ENCODE measurements at places on chromosomes 7 and 10.

DNA sequence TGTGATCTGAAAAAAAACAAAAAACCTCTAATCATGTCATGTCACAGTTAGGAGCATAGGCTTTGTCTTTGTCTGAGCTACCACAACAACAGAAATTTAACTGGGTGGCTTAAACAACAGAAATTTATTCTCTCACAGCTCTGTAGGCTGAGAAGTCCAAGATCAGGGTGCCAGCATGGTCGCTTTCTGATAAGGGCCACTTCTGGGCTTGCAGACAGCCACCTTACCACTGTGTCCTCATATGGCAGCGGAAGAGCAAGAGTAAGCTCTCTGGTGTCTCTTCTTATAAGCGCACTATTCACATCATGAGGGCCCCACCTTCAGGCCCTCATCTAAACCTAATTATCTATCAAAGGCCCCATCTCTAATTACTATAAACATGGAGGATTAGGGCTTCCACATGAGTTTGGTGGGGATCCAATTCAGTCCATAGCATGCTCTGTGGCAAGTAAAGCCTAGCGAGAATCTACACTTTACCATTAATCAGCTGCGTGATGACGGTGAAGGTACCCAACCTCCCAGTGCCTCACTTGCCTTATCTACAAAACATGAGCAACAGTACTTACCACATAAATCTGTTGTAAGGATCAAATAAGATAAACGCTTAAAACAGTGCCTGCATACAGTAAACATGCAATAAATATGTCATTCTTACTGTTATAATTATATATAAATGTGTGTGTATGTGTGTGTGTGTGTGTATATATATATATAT lies 17.3 kb downstream of the ZNF438 start:
- no peak for DNase-seq

- DNase-seq = peak; percentile 26
These were observed 205.0 kb downstream of the BBS9 start for GRCh38 chr7:33334349-33334748.

GRCh38 chr10:22379059-22379458 lies 33.8 kb downstream of the SPAG6 start:
- no peak for DNase-seq

DNA sequence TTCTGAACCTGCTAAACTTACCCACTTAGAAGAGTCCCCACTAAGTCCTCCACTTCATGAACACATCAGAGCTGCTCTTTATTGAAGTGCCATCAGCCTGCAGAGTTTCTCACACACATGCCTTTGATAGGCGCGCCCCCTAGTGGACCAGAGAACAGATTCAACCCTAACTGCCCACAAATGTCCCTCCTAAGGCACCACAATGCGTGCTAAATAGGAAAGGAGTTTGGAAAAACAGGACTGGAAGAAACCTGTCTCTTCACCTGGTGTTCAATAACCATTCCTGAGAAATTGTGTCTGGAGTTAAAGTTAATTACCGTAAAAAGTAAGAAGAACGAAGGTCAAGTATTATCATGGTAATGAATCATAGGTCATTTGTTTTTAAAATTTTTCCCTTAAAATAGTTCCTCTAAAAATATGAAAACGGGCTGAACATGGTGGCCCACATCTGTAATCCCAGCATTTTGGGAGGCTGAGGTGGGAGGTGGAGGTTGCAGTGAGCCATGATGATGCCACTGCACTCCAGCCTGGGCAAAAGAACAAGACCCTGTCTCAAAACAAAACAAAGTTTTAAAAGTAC lies 249.7 kb downstream of the ELMO1 start:
- DNase-seq = peak; percentile 90

GRCh38 chr10:3523309-3524050 lies 261.5 kb downstream of the KLF6 start:
- no peak for DNase-seq

- DNase-seq = peak; percentile 63
These were observed 72.7 kb downstream of the ELFN1 start for GRCh38 chr7:1742555-1743303.

GRCh38 chr10:87558333-87558732 lies 53.6 kb downstream of the MINPP1 start:
- DNase-seq = no peak

DNA sequence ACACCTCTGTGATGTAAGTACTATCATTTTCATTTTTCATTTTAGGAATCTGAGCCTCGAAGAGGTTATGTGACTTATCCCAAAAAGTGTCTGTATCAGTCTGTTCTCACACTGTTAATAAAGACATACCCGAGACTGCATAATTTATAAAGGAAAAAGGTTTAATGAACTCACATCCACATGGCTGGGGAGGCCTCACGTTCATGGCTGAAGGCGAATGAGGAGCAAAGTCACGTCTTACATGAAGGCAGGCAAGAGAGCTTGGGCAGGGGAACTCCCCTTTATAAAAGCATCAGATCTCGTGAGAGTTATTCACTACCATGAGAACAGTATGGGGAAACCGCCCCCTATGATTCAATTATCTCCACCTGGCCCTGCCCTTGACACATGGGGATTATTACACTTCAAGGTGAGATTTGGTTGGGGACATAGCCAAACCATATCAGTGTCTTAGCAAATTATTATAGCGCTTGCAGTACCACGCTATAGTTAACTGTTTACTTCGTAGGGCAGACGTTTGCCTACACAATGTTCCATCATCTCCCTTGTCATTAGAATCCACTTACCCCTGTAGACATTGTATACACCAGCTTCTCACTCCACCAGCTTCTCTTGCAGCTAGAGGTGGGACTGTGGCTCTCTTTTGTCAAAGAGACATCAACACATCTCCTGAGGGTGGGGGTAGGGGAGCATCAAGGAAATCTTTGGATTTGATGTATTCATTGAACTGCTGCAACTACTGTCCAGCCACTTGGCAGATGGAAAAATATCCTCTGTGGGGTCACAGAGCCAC lies 15.4 kb upstream of the NMT2 start:
- DNase-seq = no peak

GRCh38 chr10:123135415-123136141 lies at the start of gene HMX3:
Gene HMX3 (plus strand): TSS chr10:123135970. CDS start chr10:123136051, 81 bp downstream.
- no peak for DNase-seq

DNA sequence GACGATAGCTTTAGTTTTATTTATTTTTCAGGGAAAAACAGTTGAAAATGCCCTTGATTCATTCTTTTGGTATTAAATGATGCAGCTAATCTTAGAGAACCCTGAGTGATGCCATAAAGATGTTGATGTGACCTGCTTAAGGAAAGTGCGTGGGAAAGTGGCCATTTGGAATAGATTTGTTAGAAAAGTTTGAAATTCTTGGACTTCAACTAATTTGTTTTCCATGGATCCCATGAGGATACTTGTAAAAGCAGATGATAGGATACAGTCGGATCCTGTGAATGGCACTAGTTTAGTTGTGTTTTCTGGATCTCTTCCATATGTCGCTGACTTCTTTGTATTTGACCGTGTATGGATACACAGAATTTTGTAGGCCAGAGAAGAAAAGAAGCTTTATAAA lies 69.0 kb downstream of the SEPTIN7 start:
- peak; percentile 5 for DNase-seq

DNA sequence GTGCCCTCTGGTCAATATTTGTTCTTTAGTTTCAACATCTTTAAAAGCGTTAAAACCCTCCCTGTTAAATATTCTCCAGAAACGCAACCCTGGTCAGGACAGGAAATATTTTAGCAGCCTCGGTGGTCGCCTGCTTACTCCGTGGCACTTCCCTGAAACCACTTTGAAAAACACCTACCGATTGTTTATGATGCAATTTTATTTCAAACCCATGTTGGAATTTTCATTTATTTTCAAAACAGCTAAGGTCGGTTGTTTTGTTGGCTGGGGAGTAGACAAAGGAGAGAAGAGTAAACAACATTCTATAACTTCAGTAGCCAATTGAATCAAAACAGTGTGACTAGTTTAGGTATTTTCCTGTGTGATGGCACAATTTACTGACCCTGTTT lies 733 bp upstream of the RBP4 start:
- no peak for DNase-seq

DNA sequence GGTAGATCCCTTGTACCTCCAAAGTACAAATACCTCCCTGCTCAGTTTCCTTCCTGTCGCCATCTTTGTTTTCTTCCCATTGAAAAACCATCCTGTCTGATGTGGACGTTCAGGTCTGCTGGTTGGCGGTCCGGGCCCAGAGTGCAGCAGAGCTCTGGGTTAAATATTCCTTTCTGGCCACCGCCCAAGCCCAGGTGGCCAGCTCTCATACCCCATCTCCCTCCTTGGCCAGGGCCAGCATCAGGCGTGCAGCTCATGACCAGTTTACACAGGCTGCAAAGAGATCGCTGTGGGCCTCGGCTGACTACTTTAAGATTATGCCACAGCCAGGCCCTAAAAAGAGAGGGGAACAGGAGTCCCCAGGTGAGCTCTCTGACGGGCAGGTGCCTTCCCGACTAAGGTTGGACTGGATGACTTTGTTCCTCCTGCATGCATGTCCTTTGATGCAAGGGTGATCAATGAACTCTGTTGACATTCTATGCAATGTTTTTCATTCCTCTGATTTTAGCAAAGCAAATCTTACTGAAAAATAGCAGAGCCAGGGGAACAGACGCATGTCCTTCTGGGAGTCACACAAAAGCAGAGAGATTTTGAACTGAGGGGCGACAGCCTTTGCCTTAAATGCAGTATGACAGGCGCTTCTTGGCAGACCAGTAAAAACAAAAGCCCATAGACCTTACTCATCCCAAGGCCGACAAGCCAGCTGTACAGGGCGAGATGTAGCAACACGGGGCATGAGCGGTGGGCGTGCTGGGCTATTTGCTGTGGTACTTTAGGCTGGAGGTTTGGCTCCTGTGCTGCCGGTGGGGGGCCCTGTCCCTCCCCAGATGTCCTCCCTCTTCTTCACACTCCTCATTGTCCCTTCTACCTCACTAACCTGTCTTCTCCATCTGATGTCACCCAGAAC lies 33.3 kb upstream of the SH2B2 start:
- no peak for DNase-seq

- peak; percentile 43 for DNase-seq
These were observed 122.8 kb downstream of the PRLHR start for GRCh38 chr10:118472415-118473304.

DNA sequence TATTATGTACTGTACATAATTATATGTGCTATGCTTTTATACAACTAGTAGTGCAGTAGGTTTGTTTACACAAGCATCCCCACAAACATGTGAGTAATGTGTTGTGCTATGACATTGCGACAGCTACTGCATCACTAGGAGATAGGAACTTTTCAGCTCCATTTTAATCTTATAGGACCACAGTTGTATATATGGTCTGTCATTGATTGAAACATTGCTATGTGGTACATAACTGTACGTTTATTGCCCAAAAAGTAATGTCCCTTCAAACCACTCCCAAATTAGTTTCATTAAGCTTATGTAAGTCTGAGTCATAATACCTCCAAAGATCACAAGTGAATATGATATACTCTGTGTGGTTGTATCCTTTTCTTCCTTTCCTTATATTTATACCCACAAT lies 183.2 kb upstream of the POT1 start:
- DNase-seq = no peak

GRCh38 chr7:80699721-80700256 lies 61.3 kb downstream of the CD36 start:
- DNase-seq = peak; percentile 64

- peak; percentile 15 for DNase-seq
These were observed 3.6 kb downstream of the CCDC71L start for GRCh38 chr7:106657085-106657991.

DNA sequence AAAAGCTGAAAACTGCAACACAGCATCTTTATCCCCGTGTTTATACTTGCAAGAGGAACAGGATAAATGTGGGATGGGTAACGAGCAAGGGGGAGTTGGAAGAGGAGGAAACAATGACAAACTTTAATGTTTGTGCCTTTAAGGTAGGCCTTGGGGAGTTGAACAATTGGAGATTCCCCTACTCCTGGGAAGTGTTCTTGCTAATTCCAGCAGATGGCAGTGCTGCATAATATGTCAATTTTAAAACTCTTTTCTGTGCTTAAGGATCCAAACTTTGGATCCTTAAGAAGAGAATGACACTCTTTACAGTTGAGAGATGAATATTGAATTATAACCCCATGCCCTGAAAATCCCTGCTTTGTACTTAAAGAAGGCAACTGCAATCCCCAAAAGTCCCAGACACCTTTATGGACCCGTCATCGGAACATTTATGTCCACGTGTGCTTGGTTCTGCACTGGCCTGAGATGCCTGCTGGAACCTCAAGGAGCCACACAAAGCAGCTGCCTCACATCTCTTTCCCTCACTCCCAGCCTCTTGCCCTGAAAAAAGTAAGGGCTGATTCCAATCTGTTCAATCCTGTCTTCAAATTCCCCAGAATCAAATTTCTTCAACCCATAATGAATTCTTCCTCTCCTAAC lies 12.0 kb downstream of the IFIT5 start:
- DNase-seq = peak; percentile 78

DNA sequence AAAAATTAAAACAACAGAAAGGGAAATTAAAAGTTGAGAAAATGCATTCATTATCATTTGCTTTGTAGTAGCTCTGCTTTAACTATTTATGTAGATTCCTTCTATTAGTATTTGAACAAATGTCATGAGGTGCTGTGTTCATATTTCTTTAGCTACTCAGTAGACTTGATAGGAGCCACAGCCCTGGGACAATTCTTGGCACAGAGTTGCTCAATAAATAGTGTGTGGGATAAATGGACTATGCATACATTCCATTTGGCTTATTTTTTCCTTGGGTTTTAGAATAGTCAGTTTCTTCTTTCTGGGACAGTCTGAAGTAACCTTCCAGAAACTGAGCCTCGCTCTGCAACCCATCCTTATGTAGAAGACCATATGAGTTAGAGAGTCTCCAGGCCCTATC lies 13.4 kb downstream of the RPP30 start:
- DNase-seq = peak; percentile 65

DNA sequence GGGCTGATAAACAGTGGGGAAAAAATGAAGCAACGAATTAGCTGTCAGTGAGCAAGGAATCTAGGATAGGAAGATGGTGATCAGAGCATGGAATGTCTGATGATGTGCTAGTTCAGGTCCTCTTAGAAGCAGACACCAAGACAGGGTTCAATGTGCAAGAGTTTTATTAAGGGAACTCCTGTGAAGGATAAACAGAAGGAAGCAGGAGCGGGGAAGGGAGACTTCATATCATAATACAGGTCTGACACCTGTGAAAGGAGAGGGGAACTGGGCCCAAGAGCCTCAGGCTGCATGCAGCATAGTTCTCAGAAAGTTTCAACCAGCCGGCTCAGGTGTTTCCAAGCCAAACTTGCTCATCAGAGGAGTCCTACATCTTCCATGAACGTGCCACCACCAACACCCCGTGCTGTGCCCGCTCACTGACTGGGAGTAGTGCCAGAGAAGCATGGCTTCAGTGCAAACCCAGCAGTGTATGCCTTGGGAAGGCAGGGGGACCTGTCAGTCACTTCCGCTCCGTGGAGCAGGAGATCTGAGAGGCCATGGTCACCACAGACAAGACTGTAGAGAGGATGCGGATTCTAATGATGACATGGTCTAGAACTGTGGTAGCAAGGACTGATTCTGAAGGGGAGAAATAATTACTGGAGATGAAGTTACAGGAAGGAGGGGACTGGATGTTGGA lies 45.8 kb downstream of the ZNF800 start:
- DNase-seq = no peak

DNA sequence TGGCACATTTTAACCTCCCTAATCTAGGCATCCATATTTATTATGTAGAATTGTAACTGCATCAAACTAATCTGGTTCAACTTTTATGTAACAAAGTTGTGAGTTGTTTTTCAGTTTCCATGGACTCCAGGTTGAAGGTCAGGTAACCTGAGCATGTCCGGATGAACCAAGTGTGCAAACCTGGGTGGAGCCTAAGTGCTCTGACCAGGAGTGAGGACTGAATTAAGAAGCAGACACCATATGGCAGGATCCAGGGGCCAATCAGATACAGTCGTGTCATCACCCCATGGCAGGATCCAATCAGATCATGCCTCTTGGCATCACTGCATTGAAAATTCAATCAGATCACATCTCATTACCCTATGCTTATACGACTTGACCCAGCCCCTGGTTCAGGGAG lies 41.2 kb upstream of the PHYHIPL start:
- no peak for DNase-seq

Measured in astrocyte of the hippocampus (primary cell).